Activated naive CD4-positive, alpha-beta T cell (primary cell): ENCODE measurements at places on chromosomes 13 and 19.

DNA sequence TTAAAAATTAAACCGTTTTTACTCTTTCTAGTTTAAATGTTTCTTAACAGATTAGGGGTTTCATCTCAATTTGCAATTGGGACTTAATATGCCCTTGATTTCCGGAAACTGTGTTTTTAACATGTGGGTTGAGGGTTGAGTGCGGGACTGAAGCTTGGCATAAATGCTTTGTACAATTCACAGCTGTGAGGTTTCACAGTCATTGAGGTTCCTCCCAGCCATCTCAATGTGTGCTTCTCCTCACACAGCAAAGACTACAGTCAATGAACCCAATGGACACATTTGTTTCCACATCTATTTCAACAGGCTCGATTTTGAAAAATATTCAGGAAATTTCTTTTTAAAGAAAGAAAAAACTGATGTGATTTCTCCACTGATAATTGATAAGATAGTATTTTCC, 328.6 kb downstream of the TBC1D4 start:
- no peak for DNase-seq

- no peak for DNase-seq
Measured at GRCh38 chr13:44404261-44405132, 30.9 kb downstream of the SERP2 start.

- no peak for DNase-seq
Measured at GRCh38 chr19:11596156-11596555, 1.1 kb upstream of the ZNF627 start.

DNA sequence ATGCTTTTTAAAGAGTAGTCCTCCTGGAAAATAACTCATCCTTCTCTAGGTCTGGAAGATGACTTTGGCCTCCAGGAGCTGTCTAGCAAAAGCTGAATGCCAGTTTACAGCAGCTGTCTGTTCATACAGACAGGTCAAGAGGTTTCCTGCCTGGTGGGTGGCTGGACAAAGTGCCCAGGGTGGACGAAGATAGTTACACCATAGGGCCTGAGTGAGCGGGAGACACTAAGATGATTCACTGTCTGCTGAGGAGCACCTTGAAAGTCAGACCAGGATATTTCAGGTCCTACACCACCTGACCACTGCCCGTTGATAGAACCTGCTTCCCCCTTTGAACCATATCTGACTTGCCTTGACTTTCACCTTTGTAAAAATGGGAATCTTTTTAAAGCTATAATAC, 49.2 kb upstream of the RCBTB2 start:
- no peak for DNase-seq
